ENCODE measurements at places on chromosomes 1 and 21.

DNA sequence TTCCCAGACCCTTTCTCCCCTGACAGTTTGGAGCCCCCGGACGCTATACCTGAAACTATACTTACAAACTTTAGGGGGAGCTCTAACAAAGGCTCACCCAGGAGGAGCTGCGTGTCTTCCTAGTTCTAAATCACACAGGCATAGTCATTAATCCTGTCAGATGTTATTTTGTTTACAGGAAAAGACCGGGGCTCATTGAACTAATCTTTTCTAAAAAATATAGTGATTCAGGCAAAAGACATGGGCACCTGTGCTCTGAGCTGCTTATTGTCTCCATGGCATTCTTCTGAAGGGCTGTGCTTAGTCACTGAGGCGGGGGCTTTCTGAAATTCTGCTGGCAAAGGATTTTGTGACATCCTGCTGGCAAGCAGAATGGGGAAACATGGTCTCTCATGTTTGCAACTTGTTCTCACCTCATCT lies 1577.0 kb downstream of the NCAM2 start:
- no peak for DNase-seq

GRCh38 chr1:244713332-244713731 lies 60.4 kb downstream of the DESI2 start:
- DNase-seq: no peak

DNA sequence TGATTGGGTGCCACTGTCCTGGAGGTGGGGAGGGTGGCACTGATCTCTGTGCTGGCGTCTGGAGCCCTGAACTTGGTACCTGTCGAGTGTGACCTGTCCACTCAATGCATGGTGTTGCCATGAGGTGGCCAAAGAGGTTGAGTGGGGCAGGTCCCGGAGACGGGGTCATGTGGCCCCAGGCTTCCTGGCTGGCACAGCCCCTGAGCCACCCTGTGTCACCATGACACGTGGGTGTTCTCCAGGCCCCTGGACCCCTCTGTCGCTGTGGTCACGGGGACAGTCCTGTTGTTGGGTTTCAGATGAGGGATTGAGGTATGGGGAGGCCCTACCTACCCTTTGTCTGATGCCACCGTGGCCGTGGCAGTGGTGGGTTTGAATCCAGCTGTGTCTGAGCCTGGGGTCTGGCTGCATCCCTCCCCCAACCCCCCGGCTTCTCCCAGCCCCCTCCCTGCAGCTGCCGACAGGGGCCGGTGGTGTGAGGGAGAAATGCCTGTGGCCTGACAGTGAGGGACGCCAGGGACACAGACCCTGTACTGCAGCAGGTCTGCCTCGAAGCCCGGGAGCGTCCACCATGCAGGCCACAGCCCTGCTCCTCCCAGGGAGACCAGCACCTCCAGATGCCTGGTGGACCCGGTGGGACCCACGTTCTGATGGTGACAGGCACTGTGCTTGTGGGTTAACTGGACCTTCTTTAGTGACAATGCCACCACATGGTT lies 12.0 kb downstream of the TRPM2 start:
- no peak for DNase-seq

DNA sequence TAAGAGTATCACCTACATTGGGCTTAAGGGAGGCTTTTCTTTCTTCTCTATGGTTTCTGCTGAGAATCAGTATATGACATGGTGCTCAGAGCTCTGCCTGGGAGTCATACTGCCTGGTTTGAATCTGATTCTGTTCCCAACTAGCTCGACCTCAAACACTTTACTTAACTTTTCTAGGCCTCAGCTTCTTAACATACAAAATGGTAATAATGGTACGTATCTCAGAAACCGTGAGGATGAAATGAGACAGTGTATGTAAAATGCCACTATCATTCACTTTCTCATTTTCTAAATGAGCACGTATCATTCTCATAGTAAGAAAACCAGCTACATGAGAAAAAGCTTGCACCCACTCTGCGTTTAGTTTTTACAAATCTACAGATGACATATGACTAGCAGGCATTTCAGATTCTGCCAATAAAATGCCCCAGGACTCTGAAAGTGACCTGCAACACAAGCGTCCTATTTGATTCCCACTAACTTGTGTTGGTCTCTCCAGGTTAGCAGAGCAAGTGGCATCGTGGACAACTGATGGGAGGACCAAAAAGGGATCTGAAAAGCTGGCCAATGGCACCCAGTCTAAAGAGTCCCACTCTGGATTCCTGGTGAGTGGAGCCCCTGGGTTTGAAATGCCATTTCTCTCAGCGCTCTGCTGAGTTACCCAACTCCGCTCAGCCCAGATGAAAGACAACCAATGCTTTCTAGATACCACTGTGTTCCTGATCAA lies 6.1 kb downstream of the CTNNBIP1 start:
- no peak for DNase-seq

DNA sequence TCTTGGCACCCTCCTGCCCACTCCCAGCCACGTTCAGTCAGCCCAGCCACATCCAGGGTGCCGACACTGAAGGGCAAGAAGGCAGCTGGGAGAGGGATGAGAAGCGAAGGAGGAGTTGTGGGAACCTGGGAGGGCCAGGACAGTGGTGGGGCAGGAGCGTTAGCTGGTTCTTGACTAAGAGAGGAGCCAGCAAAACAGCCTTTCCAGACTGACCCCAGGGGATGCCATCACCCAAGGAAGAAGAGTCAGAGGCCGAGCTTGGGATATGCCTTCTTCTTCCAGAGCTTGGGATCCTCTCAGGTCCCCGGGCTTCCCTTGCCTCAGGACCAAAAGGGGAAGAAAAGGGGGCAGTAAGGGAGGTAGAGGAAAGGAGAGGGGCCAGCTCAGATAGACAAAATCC lies 7.2 kb downstream of the INKA2 start:
- no peak for DNase-seq

GRCh38 chr21:19767546-19767945 lies 1230.7 kb upstream of the NCAM2 start:
- no peak for DNase-seq

DNA sequence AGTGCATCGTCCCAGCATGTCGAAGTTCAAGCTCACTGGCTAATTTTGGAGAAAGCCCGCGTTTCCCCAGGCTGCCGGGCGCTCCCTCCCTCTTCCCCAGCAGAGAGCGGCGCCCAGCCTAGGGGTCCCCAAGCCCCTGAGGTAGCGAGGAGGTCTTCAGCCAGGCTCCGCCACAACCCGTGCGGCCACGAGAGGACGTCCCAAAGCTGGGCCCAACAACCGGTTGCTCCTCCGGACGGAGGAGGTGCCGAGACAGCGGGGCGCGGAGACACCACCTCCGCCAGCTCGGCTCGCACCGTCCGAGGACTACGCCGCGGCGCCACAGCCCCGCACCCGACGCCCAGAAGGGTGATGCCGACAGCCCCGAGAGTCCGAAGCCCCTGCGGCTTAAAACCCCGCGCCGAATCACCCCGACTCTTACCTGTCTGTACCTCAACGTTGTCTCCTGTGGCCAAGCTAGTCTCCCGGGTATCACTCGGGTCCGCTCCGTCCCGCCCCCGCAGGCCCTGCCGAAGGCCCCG lies at the start of gene DENND2C:
DENND2C (minus strand) TSS at position 488 of the 521 bp plus-strand sequence. CDS start 44,065 bp downstream, outside the sequence.
- no peak for DNase-seq

DNA sequence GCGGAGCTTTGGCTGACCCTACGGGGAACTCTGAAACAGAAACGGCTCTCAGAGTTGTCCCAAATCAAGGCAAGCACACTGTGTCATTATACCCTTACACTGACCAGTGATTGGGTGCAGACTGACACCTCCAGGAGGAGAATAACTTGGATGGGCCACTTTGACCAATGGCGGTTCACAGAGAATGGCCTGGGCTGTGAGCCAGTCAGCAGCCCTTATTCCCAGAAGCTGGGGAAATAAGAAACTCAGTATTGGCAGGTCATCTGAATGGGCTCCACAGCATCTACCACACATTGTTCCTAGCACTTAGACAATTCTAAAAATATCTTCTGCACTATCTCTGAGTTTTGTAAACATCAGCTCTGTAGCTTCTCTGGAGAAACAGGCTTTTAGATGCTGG lies 265.2 kb downstream of the ADGRL2 start:
- no peak for DNase-seq

- DNase-seq: no peak
Measured at GRCh38 chr1:23354245-23354644, 10.2 kb upstream of the HNRNPR start.

DNA sequence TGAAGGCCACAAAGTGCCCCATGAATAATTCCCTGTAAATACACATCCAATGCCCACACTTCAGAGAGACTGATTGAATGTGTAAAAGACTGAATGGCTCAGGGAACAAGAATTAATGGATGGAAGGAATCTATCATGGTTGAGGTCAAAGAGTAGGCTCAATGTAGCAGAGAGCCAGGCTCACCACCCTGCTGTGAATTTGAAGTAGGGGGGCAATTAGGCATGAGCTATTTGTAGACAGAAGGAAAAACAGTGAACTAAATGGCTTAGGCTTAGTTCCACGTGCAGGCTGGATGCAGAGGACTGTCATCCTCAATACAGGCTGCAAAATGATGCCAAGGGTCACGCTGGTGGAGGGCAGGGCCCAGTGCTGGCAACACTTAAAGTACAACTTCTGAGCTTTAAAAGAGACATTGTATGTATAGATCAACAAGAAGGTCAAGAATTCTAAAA lies 22.9 kb upstream of the IGSF3 start:
- DNase-seq: no peak

DNA sequence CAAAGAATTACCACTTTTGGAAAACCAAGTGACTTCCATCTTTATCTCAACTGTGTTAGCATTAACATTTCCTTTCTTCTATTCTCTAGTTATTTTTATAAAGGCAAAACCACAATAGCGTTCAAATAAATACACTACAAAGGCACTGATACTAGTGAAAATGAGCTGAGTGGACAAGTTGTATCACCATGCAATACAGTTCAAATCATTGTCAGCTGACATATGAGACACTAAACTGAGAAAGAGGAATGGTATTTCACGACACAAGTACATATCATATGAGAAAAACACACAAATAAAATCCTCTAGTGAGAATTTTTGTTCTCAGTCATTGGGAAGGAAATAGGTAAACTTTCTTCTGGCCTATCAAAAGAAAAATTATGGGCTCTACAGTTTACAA lies 26.2 kb downstream of the ENAH start:
- no peak for DNase-seq

DNA sequence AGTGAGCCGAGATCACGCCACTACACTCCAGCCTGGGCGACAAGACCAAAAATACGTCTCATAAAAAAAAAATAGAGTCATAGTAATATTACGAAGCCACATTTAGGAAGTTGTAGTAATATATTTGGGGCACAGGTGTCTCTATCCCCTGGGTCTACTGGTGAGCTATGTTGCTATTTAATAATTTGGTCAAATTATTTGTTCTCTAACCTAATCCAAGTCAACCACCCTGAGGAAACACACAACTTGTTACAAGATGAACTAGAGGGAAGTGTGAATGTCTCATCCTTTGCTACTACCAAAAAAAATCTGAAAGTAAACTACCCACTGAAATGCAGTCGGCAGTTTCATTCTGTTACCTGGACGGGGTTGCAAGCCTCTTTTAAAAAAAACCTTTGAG lies 35.3 kb downstream of the RGS8 start:
- no peak for DNase-seq

DNA sequence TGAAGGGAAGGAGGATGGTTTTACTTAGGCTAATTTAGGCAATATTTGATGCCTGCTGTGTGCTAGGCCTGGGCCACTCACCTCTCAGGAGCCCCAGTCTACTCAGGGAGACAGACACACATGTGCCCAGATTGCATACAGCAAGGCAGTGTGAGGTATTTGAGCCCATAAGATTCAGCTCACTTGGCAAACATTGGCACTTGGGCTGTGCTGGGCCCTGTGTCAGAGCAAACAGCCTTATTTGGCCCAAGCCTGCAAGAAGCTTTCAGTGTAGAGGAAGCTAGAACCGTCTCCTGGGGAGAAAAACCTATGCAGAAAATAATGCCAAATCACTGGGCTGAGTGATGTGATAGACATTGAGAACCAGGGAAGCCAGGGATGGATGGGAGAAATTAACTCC lies 3.9 kb upstream of the SYNC start:
- no peak for DNase-seq

- no peak for DNase-seq
Measured at GRCh38 chr1:4658643-4659628, 4.5 kb downstream of the AJAP1 start.

DNA sequence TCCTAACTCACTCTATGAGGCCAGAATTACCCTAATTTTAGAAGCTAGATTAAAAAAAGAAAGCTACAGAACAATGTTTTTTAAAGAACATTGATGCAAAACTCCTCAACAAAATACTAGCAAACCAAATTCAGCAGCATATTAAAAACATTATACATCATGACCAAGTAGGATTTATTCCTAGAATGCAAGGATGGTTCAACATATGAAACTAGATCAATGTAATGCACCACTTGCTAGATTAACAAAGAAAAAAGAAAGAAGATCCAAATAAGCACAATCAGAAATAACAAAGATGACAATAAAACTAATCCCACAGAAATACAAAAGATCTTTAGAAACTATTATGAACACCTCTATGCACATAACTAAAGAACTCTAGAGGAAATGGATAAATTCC lies 13.3 kb upstream of the PPT1 start:
- DNase-seq: no peak

DNA sequence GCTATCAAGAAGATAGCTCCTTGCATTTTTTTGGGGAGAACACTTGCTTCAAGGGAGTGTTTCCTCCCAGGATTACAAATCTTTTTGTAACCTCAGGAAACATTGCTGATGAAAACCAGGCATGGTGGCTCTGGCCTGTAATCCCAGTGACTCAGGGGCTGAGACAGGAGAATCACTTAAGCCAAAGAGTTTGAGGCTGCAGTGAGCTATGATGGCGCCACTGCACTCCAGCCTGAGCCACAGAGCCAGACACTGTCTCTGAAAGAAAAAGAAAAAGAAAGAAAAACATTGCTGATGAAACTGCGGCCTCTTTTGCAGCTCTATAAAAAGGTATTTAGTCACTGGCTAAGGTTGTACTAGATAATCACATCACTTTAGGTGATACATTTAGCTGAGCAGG lies 7.3 kb downstream of the RNU1-2 start:
- no peak for DNase-seq

DNA sequence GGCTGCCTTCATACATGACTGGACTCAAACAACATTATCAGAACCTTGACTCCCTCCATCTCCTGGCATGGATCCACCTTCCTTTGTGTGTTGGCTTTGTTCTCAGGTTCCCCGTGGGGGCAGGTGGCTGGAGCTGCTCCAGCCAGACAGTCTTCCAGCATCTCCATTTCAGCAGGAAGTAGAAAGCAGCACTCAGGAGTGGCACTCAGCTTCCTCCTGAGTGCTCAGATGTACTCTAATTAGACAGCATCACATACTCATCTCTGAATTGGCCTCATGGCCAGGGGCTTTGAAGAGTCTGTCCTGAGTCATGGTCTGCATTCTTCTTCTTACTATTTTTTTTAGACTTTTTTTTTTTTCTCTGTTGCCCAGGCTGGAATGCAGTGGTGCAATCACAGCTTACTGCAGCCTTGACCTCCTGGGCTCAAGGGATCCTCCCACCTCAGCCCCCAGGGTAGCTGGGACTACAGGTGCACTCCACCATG lies 27.9 kb downstream of the OVAAL start:
- no peak for DNase-seq

- no peak for DNase-seq
Measured at GRCh38 chr1:103447471-103447870, 78.0 kb upstream of the RNPC3 start.

- DNase-seq: no peak
Measured at GRCh38 chr1:202562444-202563060, 147.7 kb downstream of the SYT2 start.
